Activated T-helper 17 cell treated with anti-CD3 and anti-CD28 coated beads, Interleukin-2, amount 50 U/mL, for 72 hours (primary cell): ENCODE measurements at places on chromosomes 16 and 17. TPM values are rescaled to one million over a fixed set of nuclear protein-coding genes. Genes with fewer than 3 reads are reported as not detected.

The TBC1D3C gene
- total RNA-seq: not detected

The KSR1 gene
- total RNA-seq: 46.1 TPM

The RRAD gene
- 2.1 TPM for total RNA-seq

The TOM1L1 gene
- 3.2 TPM for total RNA-seq

The SPNS2 gene
- total RNA-seq: 0.45 TPM

The ABCC12 gene
- total RNA-seq: not detected

The PRR29 gene
- 3.2 TPM for total RNA-seq

The PYY gene
- not detected for total RNA-seq

The CFAP97D1 gene
- total RNA-seq: not detected

The TBKBP1 gene
- 6.3 TPM for total RNA-seq
